ENCODE measurements at places on chromosomes 1 and 21.

DNA sequence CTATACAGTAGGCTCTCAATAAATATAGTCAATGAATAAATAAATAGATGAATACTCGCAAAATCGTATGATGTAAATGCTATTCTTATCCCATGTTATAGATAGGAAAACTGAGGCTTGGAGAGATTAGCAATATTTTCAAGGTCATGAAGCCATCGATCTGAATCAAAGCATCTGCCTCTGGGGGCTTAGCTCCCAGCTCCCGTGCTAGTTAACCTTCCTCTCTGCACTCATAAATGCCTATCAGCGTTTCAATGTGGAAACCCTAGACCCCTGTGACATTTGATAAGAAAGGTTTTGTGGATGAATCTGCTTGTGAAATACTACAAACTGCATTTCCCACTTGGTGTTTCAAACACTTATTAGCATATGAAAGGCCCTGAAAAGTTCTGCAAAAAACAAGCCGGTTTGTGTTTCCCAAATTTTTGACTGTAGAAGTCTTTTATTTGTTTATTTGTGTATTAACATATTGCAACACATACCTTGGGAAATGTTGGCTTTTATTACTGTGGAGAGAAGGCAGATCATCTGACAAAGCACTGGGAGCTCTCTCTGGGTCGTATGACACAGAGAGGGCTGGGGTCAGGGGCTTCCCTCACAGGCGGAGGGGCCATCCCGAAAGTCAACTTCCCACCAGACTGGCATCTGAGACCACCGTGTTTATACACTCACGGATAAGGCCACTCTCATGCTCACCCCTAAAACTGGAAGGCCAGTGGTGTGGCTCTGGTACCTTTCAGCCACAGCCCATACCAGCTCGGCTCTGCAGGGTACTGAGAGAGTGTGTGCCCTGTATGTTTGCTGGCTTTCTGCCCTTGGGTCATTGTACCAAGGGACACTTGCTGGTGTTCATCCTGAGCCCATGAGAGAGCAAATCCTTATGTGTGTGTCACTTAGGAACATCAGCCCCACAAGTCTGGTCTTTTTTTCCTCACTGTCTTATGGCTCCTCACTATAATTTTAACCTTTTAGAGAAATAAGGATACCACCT lies 993 bp upstream of the PROK1 start:
- DNase-seq = no peak

- no peak for DNase-seq
Observed at GRCh38 chr1:198978523-198978922, 339.7 kb downstream of the PTPRC start.

DNA sequence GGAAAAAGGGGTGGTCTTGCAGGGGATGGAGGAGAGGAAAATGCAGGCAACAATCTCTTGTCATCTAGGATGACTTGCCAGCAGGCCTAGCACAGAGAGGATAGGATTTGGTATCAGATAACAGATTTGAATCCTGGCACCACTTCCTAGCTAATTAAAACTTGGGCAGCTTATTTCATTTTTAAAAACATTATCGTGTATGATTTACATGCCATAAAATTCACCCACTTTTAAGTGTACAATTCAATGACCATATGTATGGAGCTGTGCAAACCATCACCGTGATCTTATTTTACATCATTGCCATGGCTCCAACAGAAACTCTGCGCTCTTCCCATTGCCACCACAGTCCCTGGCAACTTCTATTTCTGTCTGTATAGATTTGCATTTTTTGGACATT lies 6.9 kb downstream of the PYCR2 start:
- DNase-seq = no peak

GRCh38 chr1:28807046-28807445 lies 4.9 kb upstream of the OPRD1 start:
- DNase-seq = no peak

GRCh38 chr1:75438355-75438754 lies 172.6 kb downstream of the SLC44A5 start:
- no peak for DNase-seq

DNA sequence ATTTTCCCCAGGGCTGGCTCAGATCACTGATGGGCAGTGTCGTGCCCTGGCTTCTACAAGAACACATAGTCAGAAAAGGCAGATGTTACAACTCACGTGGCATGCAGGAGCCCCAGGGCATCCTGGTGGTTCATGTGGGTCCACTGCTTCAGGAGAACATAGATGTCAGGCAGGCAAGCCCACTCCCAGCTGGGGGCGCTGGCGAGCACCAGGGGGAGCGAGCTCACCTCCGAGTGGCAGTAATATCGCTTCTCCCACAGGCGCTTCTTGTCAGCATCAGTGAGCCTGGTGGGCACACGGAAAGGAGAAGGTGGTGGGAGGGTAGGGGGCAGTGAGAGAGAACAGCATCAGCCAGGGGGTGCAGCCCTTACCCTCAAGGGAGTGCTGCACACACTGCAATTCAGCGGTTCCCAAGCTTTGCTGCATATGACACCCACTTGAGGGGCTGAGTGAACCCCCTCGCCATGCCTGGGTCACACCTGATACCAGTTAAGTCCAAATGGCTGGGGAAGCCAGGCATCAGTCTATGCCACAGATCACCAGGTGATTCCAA lies 34.3 kb upstream of the PPP1R15B start:
- no peak for DNase-seq

GRCh38 chr1:65959896-65960567 lies 167.3 kb downstream of the PDE4B start:
- DNase-seq = no peak

- DNase-seq = no peak
Observed at GRCh38 chr1:2525572-2525919, 850 bp downstream of the PANK4 start.

- DNase-seq = no peak
Observed at GRCh38 chr1:56644064-56644918, 823 bp upstream of the PRKAA2 start.

DNA sequence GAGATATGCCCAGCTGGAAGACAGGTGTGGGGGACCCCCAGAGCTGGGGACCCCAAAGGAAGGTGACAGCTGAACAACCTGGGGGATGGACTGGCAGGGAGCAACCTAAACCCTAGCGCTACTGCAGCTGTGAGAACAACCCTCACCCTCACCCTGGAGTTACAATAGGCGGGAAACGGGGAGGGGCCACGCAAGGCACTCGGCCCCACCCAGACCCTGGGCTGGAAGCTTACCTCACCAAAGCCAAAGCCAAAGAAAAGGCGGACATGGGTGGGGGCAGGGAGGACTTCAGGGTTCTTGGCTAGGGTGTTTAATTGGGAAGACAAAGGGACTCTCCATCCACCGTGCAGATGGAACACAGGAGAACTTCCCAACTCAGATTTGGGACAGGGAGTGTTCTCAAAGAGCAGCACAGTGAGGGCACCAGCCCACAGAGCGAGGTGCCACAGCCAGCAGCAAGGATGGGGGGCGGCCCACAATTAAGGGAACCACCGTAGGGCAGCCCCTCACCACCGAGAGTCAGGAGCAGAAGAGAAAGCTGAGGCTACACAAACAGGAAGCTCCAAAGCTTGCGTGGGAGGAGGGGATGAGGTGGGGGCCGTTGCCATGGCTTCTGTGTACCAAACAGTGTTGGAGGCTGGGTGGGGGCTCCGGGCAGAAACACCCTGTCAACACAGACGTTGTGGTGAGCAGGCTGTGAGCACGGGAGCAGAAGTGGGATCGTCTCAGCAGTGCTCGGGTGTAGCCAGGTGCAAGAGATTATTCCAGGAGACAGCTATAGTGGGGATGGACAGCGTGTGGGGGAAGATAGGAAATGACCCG lies 1.9 kb downstream of the TAGLN2 start:
- no peak for DNase-seq

DNA sequence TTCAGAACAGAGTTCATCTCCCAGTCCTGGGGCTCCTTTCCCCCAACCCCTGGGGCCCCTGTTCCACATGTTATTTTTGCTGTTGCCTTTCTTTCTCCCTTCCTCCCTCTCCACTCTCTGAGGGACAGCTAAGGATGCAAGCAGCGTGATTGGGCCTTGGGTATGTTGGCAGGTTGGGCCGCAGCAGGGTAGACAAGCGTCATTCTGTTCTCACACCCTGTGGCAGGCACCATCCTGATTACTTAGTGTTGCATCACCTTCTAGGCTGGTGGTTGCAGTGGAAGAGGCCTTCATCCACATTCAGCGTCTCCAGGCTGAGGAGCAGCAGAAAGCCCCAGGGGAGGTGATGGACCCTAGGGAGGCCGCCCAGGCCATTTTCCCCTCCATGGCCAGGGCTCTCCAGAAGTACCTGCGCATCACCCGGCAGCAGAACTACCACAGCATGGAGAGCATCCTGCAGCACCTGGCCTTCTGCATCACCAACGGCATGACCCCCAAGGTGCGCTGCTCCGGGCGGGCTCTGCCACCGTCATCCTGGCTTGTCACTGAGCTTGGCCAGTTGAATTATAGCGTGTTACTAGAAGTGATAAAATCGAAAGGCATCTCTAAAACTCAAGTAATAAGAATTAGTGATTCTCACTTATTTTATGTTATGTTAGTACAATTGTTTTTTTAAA lies 43.4 kb downstream of the VANGL1 start:
- no peak for DNase-seq

Data from fibroblast of skin of left quadriceps (primary cell).